Fibroblast of the aortic adventitia (primary cell): ENCODE measurements at places on chromosomes 2 and 18.

DNA sequence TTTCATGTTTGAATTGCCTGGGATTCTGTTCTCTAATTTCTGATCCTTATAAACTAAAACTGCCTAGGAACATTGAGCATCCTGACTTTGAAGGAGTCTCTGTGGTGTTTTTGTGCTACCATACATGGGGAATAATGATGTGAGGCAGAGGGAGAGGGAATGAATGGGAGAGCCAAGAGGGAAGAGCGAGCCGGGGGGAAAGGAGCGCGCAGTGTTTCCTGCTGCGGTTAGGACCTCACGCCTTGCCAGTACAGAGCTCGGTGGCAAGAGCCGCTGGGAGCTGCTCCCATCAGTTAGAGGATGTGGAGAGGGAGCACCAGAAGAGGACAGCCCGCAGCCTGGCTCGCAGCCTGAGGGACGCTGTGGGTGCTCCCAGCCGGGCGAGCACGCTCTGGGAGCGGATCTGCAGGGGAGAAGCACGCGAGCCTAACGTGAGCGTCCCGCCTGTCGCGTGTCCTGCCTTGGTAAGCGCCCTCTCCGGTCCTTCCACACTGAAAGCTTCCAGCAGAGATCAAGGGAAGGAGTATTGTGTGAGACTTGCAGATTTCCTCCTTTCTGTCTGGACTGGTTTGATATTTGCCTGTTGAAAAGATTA, 114.7 kb downstream of the FAM210A start:
- peak; percentile 53 for DNase-seq

GRCh38 chr2:228675091-228675490, 493.6 kb upstream of the SPHKAP start:
- peak; percentile 97 for DNase-seq

GRCh38 chr2:151525821-151526373, 116.2 kb downstream of the RIF1 start:
- no peak for DNase-seq

DNA sequence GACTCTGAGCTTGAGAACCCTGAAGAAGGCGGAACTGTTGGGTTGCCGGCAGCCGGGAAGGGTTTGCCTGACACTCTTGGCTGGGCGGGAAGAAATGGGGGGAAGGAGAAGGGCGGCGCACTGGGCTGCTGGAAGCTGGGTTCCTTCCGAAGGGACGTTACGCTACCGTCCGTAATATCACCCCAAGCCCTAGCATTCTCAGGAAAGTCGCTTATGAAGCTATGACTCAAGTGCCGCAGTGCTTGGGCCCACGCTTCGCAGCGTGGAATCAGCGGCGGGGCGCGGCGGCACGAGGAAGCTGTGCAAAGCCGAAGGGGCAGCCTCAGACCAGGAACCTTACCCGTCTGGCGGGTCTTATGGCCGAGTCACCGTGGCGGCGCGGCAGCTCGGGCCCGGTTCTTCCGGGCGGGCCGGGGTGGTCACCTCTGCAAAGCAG, 50.2 kb upstream of the SIGLEC15 start:
- peak; percentile 83 for DNase-seq

GRCh38 chr2:74566754-74567085, 12.2 kb downstream of the DOK1 start:
- peak; percentile 95 for DNase-seq

DNA sequence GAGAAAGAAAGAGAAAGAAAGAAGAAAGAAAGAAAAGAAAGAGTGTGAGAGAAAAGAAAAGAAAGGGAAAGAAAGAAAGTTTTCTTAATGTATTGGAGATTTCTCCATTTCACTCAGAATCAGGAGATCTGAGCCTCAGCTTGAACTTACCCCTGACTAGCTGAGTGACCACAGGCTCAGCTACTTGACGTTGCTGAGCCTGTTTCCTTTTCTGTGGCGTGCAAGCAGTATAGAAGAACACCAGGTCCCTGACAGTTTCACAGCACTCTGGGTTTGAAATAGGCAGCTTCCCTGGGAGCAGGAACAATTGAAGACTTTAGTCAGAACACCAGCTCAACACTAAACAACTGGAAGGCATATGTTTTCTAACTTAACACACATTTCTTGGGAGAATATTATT, 44.7 kb downstream of the MARCO start:
- DNase-seq, result no peak

GRCh38 chr2:15311201-15311907, 249.8 kb downstream of the NBAS start:
- DNase-seq, result no peak

- DNase-seq, result peak; percentile 93
Observed at GRCh38 chr2:63698786-63699548, 110.2 kb downstream of the MDH1 start.

DNA sequence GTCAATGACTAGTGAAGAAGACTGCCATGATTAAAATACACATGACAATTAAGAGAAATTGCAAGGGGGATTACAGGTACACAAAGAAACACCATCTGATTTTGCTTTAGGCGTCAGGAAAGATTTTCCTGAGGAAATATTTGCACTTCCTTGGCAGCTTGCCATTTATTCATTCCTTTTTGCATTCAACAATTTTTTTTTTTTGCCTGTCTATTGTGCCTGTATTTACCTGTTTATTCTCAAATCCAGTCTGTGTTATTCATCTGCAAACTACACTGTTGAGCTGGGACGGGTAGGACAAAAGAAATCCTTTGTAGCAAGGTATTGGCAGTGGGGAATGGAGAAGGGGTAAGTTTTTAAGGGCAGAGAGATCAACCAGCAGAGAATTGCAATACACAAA, 31.8 kb downstream of the SMAD2 start:
- DNase-seq, result no peak

- no peak for DNase-seq
Observed at GRCh38 chr2:205358351-205358815, 323.9 kb upstream of the NRP2 start.

GRCh38 chr2:221552291-221552690, 19.8 kb downstream of the EPHA4 start:
- DNase-seq, result no peak

- DNase-seq, result no peak
Observed at GRCh38 chr2:37219046-37219445, 12.3 kb downstream of the CEBPZ start.

GRCh38 chr2:69043736-69044400, 30.9 kb downstream of the ANTXR1 start:
- no peak for DNase-seq

GRCh38 chr18:49021433-49022129, 70.8 kb upstream of the SMAD7 start:
- DNase-seq, result peak; percentile 35

- DNase-seq, result no peak
Observed at GRCh38 chr18:38586327-38586726, 1020.7 kb upstream of the CELF4 start.

DNA sequence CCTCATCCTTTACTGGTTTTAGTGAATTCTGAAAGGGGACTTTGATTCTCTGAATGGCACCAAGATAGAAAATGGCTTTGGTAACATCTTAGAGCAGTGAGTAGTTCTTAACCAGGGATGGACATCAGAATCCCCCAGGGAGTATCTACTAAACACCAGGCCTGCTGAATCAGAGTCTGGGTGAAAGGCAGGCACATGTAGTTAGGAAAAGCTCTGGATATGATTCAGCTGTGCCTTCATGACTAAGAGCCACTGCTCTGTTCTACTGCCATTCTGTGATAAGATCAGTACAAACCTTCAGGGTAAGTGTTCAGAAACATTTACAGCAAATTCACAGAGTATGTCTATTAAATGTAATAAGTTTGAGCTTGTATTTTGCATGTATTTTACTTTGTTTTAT, 46.2 kb upstream of the B3GNT2 start:
- peak; percentile 95 for DNase-seq

DNA sequence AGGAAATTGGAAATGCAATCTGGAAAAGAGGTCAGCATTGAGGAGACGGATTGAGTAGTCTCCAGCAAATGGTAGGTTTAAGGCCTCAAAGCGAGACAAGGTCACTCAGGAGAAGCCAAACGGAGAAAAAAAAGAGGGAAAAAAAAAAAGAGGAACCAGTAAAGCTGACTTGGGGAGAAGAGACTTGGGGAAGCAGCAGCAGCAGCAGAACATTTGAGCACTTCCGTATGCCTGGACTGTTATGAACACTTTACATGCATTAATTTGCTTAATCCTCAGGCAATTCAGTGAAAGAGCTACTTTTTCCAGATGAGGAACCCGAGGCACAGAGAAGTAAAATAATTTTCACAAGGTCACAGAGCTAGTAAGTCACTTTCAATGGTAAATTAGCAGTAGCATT, 81.3 kb downstream of the OSBPL6 start:
- no peak for DNase-seq

GRCh38 chr2:224769489-224769888, 53.3 kb upstream of the CCDC195 start:
- DNase-seq, result no peak

GRCh38 chr2:176814274-176814673, 398.3 kb upstream of the HNRNPA3 start:
- DNase-seq, result no peak

DNA sequence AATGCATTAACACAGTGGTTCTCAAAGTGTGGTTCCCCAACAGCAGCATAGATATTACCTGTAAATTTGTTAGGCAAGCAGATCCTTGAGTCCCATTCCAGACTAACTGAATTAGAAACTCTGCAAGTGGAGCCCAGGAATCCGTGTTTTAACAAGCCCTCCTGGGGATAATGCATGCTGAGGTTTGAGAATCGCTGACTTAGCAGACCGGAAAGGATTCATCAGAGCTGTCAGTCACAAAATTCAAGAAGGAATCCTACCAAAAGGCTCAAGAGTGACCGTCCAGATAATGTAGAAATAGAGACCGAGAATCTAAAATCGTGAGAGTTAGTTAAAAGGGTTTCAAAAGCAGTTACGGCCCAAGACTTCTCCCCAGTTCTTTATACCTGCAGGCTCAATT, 66.9 kb downstream of the LOXHD1 start:
- no peak for DNase-seq

DNA sequence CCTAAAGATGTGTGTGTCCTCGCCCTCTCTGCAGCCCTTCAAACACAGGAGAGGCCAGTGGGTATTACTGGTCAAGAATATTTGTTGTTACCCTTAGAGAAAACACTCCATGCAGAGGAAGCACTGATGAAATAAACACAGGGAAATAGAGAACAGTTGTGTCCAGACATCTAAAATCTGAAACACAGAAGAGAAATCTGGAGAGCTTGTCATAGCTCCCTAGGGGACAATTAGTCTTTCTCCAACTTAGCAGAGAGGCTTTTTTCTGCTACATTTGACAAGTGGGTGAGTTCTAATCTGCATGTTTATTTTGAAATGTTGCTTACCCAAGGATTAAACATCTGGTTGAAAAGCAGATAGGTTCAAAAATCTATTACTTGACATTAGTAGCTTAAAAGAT, 190.1 kb downstream of the CTNNA2 start:
- DNase-seq, result no peak

DNA sequence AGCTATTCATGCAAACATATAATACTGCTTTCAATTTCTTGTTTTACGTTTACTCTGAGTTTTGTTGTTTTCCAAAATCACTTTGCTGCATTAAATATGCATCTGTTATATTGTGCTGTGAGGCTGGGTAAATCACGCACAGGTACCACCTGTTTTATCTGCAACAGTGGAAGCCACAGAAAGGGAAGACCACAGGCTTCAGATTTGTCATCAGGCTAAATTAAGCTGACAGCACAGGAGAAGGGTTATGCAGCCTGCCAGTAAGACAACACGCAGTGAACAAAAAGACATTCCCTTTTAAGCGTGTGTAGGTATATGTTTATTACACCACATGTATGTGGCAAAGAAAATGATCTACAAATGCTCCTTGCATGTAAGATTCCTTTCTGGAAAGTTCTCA, 38.2 kb downstream of the ZNF516 start:
- DNase-seq, result no peak

- DNase-seq, result no peak
Observed at GRCh38 chr2:72156872-72157271, 9.2 kb upstream of the CYP26B1 start.

DNA sequence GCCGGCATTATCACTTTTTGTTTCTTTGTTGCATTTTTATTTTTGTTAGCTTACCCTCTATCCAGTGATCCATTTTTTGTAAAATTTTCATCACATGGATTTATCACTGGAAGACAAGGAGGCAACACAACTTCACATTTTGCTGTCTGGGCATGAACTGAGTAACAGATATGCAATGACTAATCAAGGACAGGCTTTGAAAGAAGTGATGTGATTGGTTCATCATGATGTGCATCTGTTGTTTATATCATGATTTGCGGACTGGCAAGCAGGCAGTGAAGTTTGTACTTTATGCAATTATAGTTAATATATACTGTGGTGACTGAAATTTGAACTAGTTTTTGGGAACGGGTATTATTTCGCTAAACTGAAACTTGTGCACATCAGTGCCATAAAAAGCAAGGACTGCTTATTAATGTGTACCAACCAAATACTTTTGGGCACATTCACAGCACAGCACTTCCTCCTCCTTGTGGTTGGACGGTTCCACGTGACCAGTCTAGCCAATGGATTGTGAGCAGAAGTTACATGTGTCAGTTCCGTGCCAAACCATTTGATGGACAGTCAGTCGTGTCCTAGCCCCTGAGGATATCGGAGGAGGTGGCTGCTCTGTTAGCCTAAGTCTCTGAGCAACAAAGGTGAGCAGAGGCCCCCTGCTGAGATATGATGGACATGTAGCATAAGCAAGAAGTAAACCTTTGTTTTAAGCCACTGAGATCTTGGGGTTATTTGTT, 201.4 kb upstream of the SIX2 start:
- DNase-seq, result no peak

- DNase-seq, result no peak
Observed at GRCh38 chr2:129330504-129330903, 649.0 kb upstream of the RAB6C start.

DNA sequence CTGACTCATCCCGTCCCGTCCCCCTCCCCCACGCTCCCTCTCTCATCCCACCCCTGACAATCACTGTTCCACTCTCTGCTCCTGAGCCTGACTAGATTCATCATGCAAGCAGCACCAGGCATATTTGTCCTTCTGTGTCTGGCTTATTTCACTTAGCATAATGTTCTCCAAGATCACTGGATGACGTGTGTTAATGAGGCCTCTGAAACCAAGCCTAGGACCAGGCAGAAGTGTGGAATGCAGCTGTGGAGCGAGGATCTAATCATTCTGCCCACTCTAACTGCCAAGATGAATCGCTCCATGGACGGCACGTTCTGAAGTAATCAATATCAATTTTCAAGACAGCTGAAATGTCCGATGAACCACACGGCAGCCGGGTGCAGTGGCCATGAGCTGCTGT, 122.4 kb upstream of the ZNF236 start:
- DNase-seq, result no peak

GRCh38 chr2:118667348-118667747, 180.1 kb downstream of the EN1 start:
- DNase-seq, result peak; percentile 21
